ENCODE measurements at places on chromosomes 6 and 20.

DNA sequence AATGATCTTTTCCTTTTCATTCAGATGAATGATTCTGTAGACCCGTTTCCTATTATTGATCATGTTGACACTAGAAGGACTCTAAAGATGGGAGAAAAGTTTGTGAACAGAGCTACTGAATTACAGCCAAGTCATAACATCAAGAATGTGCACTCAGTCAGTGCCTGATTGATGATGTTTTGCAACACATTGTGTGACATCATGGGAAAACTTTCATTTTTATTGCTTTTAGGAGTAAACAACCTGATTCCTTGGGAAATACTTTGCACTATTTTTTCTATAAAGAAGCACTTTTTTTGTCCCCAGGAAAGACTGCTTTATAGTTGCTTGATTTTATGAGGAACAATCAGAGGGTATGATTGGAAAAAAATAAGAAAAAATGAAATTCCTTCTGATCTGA lies 383.8 kb upstream of the JAG1 start:
- no peak for DNase-seq

DNA sequence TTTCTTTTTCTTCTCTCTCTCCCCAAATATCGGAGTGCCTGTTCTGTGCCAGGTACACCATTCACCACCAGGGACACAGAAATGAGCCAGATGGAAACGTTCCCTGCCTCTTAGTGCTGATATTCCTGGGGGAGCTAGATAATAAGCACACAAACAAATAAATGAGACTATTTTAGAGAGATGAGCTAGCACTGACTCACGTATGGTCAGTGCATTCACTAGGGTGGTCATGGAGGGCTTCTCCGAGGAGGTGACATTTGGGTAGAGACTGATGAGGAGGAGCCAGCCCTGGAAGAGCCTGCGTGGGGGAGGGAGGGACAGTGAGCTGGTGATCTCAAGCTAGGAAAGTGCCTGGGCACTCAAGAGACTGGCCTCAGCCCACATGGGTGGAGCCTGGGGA lies 252.3 kb upstream of the KCNG1 start:
- DNase-seq = no peak

DNA sequence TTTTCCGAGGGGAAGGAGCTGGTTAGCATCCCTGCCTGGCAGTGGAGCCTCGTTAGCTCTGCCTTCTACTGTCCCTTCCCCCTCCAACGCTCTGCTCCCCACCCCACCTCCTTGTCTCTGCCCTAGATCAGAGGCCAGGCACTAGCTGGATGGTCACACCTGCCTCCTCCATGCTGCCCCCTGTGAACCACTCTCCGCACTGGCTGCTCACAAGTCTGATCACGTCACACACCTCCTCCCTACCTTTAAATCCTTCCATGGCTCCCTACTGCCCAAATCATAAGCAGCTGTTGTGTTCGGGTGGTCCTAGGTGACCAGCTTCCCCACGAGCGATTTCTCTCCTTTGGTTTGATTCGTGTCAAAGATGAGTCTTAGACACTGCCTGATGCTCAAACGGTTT lies 71.3 kb downstream of the CHMP4B start:
- no peak for DNase-seq

DNA sequence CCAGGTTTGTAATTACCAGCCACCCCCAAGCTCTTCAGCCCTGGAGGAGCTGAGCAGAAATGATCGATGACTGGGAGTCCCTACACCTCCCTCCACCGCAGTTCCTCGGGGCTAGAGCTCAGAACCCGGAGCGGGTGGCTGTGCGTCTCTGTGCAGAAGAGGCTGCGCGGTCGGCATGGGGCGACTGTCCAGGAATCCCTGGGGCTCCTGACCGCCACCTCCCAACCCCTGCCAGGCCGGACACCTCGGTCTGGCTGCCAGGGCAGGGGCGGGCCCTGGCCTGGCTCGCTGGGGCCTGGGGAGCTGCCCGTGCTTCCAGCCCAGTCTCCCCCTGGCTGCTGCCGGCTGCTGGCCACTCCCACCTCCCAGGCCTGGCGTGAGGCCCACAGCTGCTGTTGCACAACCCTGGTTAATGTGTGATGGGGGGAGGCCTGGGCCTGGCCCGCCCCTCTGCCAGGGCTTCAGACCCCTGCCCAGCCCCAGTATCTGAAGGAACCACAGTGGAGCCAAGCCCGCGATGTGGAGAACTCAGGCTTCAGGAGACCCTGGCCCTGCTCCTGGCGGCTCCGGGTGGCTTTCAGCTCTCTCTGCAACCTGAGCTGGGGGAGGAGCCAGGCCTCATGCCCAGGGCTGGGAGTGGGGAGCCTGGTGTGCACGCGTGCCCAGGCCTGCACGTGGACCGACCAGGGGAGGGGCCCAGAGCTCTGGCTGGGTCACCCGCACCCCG lies 1.2 kb downstream of the SLC2A4RG start:
- peak; percentile 61 for DNase-seq

- DNase-seq = no peak
These were observed 79.2 kb upstream of the IYD start for GRCh38 chr6:150289454-150290071.

GRCh38 chr6:129695373-129696027 lies 14.5 kb downstream of the ARHGAP18 start:
- no peak for DNase-seq

GRCh38 chr20:63033794-63034709 lies 27.3 kb upstream of the BHLHE23 start:
- no peak for DNase-seq

Measured in brain pericyte (primary cell).